ENCODE measurements at places on chromosomes 7 and 10.
A peak's percentile ranks its signal among the peaks of the same experiment; 100 is the strongest.

DNA sequence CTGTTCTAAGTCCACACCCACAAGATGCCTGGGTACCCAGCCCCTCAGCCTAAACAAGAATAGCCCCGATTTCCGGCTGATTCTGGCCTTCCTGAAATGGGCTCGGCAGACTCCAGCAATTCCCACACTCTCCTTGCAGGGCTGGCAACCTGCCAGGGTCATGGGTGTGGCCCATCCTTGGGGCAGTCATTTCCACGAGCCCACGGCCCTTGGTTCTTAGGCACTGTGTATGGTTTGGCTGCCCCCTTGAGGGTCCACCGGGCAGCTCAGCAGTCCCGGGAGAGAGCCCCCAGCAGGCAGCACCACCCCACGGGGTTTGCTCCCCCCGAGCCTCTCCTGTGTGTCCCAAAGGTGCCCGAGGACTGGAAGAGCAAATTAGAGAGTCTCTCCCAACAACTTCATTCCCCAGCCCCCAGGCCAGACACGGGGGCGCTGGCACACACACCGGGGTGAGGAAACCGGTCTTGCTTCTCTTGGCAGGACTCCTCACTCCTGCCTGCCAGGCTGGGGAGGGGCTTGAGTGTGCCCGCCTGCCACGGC is 142.2 kb downstream of the EMX2 start:
- no peak for DNase-seq

GRCh38 chr10:126536656-126537055 is 133.8 kb downstream of the C10orf90 start:
- DNase-seq, result no peak

DNA sequence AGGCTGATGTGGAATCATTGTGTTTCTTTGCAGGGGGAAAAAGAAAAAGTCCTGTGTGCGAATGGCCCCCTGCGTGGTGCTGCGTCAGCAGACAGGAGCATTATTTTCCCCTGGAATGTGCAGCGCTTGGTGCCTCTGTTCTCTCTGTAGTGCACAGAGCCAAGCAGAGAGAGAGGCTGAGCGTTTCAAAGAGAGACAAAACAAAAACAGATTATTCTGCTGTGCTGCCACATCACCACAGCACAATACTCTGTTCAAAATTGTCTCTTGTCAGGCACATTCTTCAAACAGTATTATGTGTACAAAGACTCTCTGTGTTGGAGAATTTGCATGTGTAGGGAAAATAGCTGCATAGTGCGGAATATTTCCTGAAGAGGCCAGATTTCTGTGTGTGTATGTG is 609.0 kb downstream of the SDK1 start:
- DNase-seq, result no peak

DNA sequence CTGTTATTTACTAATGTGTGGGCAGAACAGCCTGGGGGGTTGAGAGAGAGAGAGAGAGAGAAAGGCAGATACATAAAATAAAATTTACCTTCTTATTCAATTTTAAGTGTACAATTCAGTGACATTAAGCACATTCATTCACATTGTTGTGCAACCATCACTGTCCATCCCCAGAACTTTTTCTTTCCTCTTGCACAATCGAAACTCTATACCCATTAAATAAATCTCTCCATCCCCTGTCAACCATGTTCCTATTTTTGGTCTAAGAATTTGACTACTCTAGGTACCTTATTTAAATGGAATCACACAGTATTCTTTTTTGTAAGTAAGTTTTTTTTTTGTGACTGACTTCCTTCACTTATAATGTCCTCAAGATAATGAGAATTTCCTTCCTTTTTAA is 181.6 kb downstream of the SND1 start:
- no peak for DNase-seq

DNA sequence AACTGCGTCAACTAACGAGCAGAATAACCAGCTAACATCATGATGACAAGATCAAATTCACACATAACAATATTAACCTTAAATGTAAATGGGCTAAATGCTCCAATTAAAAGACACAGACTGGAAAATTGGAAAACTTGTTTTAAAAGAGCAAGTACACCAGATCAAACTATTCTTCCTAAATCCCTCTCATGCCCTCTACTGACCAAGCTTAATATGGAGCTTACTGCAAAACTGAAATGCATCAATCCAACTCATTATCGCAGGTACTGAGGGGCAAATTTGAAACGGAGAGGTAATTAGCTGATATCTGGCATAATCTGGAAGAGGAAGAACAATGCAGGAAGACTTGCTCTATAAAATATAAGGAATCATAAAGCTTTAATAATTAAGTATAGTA is 1223.8 kb downstream of the NXPH1 start:
- DNase-seq, result no peak

GRCh38 chr7:70761711-70762328 is 370.1 kb upstream of the GALNT17 start:
- no peak for DNase-seq

- DNase-seq, result peak; percentile 52
Measured at GRCh38 chr10:11180228-11180627, 162.6 kb downstream of the CELF2 start.

Data from activated T-helper 9 cell treated with anti-CD3 and anti-CD28 coated beads, Interleukin-2, amount 50 U/mL, for 16 hours (primary cell).